ENCODE measurements at places on chromosomes 7 and 10.

DNA sequence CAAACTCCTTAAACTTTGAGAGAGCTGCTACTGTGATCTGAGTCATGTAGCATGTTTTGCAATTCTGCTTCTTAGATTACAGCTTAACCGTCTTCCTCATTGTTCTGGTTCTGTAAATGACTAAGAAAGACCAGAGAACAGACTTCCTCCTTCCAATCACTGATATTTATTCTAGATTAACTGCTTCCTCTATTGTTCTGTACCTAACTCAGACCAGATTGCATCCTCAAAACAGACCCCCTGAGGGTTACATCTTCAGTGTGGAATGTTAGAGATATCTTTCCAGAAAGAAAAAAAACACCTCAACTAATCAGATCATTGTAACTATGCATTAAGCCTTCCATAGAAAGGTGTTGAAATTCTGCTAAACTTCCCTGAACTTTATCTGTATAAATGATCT is 5.7 kb upstream of the PIP start:
- no peak for DNase-seq

DNA sequence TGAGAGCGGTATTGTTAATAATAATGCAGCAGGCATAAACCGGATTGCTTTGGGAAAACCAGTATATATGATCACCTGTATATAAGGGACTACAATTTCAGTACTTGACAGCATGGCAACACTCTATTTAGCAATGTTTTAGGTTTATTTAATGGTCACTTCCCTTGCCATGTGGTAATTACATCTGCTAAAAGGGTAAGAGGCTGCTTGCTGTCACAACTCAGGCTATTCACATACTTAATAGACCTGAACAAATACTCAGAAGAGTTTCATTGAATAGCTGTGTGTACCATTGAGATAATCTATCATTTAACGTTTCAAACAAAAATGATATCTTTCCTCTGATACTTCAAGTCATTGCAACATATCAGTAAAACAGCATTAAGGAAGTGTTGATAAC is 90.1 kb downstream of the PCDH15 start:
- no peak for DNase-seq

- no peak for DNase-seq
Measured at GRCh38 chr10:8063128-8063908, 8.8 kb downstream of the GATA3 start.

- no peak for DNase-seq
Measured at GRCh38 chr7:79949778-79950177, 184.9 kb upstream of the GNAI1 start.

DNA sequence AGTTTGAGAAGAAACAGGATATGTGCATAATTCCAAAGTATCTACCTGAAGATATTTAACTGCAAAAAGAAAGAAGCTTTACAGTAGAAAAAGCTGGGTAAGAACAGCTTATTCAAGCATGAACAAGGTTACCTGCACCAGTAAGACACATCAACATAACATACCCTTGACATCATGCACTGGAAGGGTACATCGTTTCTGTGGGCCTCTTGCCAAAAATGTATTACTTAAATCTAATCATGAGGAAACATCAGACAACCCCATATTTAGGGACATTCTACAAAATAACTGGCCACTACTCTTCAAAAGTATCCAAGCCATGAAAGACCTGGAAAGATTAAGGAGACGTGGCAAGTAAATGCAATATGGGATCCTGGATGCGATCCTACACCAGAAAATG is 18.9 kb downstream of the TPK1 start:
- no peak for DNase-seq

- no peak for DNase-seq
Measured at GRCh38 chr7:143018931-143019330, 8.0 kb downstream of the OR9A2 start.

GRCh38 chr10:112526906-112527305 is 79.9 kb downstream of the VTI1A start:
- no peak for DNase-seq

All from NAMALWA (cell line).